Epithelial cell of proximal tubule (primary cell): ENCODE measurements at places on chromosomes 7 and 10. TPM values are rescaled to one million over a fixed set of nuclear protein-coding genes. Genes with fewer than 3 reads are reported as not detected.

- DNase-seq, result no peak
These were observed 4.2 kb downstream of the CLDN12 start for GRCh38 chr7:90407484-90407821.

- no peak for DNase-seq
These were observed 255.1 kb upstream of the SP4 start for GRCh38 chr7:21172800-21173199.

Gene CPXM2
- 1.9 and 2.9 TPM in 2 replicates for total RNA-seq

DNA sequence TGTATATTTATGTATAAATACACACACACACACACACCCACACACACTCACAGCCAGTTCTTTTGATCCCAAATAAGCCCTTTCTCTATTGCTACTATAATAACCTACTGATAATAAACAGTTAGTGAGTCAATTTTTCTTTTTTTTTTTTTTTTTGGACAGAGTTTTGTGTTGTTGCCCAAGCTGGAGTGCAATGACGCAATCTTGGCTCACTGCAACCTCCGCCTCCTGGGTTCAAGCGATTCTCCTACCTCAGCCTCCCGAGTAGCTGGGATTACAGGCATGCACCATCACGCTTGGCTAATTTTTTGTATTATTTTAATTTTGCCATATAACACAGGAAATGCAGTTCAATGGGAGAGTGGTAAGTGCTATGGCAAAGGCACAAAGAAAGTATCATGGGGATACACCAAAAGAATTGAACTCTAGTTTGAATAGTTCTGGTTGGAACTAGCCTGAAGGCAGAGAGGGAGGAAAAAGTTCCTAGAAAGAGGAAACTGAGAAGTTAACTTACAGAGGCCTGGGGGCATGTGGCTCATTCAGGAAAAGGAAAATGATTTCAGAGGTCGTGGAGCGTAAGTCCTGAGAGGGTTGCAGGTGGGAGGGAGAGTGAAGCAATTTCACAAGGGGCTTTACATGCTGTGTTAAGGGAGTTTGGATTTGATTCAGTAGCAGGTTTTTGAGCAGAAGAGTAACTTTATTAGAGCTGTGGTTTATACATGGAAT, 44.4 kb upstream of the JCAD start:
- no peak for DNase-seq

- no peak for DNase-seq
These were observed 48.7 kb downstream of the GRK5 start for GRCh38 chr10:119256030-119256429.

GRCh38 chr10:108852211-108852610, 1071.1 kb downstream of the XPNPEP1 start:
- DNase-seq, result no peak
